ENCODE measurements at places on chromosomes 5 and 9.
A peak's percentile ranks its signal among the peaks of the same experiment; 100 is the strongest.

- no peak for DNase-seq
Measured at GRCh38 chr5:122908108-122908507, 62.7 kb downstream of the SNX24 start.

- no peak for DNase-seq
Measured at GRCh38 chr5:12669326-12669725, 765.1 kb upstream of the CTNND2 start.

GRCh38 chr9:107949061-107949460 lies 459.5 kb upstream of the KLF4 start:
- no peak for DNase-seq

- DNase-seq, result peak; percentile 86
Measured at GRCh38 chr9:130927995-130928900, 10.8 kb downstream of the FIBCD1 start.

GRCh38 chr5:169904059-169904458 lies 76.2 kb downstream of the INSYN2B start:
- no peak for DNase-seq

DNA sequence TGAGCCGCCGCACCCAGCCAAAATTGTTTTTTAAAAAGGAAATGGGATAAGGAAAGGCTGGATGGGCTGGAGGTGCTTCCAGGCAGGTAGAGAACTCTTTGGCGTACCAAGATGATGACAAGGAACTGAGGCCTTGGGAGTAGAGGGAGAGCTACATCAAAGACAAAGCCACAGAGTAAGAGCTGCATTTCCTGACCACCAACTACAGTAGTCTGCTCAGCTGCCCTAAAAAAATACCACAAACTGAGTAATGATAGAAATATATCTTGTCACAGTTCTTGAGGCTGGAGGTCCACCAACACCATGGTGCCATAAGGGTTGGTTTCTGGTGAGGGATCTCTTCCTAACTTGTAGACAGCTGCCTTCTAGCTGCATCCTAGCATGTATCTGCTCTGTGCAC lies 8.2 kb downstream of the OR1K1 start:
- DNase-seq, result no peak

- no peak for DNase-seq
Measured at GRCh38 chr9:99867968-99868367, 38.5 kb upstream of the STX17 start.

DNA sequence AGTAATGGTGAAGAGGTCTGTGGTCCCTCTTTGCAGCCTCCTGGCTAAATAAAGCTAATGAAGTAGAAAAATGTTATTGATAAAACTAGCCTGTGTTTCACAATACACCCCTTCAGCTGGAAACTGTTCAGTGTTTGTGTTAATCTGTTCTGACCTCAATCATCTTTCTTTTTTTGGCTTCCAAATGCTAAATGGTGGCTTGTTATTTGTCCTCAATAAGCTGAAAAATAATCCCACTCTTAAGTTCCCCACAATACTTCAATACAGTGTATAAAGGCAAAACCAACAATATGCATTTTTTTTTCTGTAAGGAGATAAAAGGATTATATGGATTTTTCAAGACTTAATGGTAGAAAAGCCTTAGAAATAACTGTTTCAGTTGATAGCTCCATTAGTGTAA lies 560.5 kb downstream of the TUSC1 start:
- no peak for DNase-seq

DNA sequence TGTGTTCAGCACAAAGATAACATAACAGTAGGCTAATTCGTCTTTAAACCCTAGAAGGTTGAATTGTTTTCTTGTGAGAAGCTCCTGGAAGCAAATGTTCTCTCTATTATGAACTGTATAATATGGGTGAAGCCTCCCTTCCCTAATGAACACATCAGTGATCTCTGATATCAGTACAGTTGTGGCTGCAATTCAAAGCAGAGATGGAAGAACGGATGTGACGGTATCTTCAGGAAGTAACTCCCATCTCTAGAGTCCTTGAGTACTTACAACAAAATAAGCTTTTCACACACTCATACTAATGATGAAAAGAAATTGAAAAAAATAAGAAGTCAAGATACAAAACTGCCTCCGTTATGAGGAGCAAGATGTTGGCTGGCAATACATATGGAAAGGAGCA lies 4.5 kb downstream of the HCN1 start:
- DNase-seq, result no peak

DNA sequence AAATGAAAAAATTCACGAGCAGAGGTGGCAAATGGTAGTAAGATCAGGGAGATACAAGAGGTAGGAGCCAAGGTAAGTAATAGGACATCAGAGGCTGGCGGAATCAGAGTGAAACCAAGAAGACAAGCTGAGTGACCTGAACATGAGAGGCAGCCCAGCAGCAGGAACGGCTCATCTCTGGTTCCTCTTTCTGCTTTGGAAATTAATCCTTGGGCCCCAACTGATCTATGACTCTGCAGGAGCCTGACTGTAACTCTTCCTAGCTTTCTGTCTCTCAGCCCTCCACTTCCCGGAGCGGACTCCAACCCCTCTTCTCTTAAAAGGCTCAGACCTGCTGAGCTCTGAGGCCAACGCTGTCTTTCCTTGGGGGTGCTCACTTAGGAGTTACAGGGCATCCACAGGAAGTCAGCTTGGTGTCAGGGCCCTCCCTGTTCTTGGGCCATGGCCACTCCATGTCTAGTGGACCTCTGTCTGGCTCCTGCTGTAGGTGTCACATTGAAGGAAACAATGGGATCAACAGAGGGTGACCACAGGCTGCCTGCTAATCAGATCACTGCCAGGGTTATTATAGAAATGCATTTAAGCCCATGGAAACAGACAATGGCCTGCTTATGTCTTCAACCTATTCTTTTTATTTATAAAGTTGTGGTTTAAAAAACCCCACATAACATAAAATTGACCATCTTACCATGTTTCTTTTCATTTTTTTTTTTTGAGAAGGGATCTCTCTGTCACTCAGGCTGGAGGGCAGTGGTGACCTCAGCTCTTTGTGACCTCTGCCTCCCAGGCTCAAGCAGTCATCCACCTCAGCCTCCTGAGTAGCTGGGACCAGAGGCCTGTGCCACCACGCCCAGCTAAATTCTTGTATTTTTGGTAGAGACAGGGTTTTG lies 22.5 kb upstream of the SHB start:
- no peak for DNase-seq

DNA sequence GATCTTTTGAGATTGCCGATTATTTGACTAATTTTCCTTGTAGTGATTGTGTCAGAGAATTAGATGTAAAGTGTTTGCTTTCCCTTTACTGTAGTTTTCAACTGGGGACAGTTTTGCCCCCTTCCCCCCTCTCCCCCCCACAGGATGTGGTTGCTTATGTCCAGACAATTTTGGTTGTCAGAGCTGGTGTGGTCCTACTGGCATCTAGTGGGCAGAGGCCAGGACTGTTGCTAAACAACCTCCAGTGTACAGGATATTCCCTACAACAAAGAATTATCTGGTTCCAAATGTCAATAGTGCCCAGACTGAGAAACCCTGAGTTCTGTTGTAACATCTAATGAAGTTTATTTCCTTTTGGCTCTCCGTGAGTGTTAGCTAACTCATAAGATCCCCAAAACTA lies 20.0 kb downstream of the TMEFF1 start:
- DNase-seq, result peak; percentile 28

DNA sequence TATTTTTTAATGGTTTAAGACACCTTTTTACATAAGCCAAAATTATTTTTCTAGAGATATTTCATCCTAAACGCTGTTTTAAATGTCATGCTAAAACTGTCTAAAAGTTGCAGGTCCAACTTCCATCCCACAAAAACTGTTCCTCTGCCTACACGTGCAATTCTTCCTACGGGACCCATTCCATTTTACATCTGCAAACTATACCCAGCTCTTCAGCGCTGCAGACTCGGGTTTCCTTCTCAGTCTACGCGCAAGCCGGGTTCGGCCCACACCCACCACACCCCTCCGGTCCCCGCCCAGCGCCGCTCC lies 8.7 kb downstream of the RANBP6 start:
- no peak for DNase-seq

GRCh38 chr9:105066275-105066865 lies 138.4 kb upstream of the ABCA1 start:
- no peak for DNase-seq

Measured in SJCRH30 (cell line).